ENCODE measurements at places on chromosomes 2 and 18.

- DNase-seq: peak; percentile 96
Observed at GRCh38 chr18:7038330-7038851, 79.2 kb downstream of the LAMA1 start.

DNA sequence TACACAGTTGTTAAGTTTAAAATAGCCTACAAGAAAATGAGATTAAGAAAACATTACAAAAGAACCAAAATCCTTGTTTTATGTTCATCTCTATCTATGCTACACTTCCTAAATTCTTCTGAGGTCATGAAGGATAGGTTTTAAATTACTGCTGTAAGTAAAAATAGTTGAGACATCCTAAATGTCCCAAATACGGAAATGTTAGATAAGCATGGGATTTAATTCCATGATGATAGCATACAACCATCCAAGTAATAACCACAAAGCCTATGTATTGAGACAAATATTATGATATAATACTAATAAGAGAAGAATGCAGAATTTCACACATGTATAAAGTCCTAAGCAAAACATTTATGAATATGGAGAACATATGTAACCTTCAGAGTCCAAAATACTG, 34.1 kb downstream of the PIEZO2 start:
- DNase-seq: peak; percentile 74

- DNase-seq: no peak
Observed at GRCh38 chr2:27164960-27165763, 16.4 kb downstream of the TCF23 start.

- DNase-seq: no peak
Observed at GRCh38 chr2:240964704-240965295, 33.6 kb upstream of the SNED1 start.

DNA sequence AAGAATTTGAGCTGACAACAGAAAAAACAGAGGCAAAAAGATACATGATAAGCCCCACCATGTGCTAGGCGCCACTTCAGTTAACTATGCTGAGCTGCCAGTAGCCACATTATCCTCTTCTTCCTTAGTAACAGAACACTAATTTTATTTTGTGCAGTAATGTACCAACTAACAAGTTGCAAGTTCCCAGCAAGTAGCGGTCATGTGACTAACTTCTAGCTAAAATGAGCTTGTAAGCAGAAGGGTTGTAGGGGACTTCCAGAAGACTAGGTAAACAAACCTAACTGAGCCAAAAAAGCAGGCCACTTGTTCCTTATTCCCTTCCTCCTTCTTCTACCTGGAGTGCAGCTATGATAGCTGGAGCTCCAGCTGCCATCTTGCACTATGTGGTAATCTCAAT, 75.5 kb downstream of the DTNB start:
- DNase-seq: no peak

DNA sequence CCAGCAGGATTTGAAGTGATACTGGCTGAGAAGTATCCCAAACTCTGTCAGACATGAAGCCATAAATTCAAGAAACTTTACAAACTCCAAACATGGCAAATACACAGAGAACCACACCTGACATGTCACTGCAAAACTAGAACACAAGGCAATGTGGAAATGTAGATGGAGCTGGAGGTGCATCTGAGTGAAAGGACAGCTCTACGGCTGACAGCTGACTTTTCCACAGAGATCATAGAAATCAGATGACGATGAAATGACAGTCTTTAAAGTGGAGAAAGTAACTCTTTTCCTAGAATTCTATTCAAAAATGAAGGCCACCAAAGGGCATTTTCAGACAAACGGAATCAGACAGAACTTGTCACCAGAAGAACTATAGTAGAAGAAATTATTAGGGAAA, 97.5 kb downstream of the LDLRAD4 start:
- DNase-seq: no peak

Measured in fibroblast of skin of abdomen (primary cell).